ENCODE measurements at places on chromosomes 5 and 9. TPM values are rescaled to one million over a fixed set of nuclear protein-coding genes. Genes with fewer than 3 reads are reported as not detected.

The FOXI1 gene
- not detected for polyA plus RNA-seq

The GRK6 gene
- 75.9 TPM for polyA plus RNA-seq

The PCDHGA5 gene
- polyA plus RNA-seq = 0.22 TPM

The RASGRF2 gene
- 1.6 TPM for polyA plus RNA-seq

The DOK3 gene
- polyA plus RNA-seq = 69.9 TPM

The DNAJC18 gene
- polyA plus RNA-seq = 4.5 TPM

The NR5A1 gene
- 46.5 TPM for polyA plus RNA-seq

DNA sequence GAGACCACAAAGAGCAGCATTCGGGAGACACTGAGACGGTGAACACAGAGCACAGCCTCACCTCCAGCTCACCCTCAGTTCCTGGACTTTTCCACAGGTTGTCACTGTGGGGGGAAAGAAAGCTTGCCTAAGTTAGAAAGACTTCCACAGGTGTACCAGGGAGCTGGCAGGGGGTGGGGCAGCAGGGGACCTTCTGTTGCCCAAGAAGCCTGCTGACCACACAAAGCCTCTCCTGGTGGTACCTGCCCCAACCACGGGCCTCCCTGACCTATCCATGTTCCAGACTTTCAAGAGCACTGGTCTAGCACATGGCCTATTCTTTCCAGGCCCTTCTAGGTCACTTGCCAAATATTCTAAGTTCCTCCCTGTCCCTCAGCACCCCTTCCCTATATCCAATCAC is 550.8 kb downstream of the BNC2 start:
- no peak for DNase-seq

DNA sequence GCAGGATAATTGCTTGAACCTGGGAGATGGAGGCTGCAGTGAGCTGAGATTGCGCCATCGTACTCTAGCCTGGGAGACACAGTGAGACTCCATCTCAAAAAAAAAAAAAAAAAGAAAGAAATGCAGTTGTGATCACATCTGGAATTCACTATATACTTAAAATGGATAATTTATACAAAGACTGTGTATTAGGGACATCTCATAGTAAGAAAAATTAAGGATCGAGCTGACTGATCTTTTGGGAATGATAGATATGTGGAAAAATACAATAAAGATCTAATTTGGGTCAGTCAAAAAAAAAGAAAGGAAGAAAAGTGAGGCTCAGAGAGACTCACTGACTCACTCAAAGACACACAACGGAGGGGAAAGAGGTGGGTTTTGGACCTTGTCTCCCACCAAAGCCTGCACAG is 73.2 kb upstream of the STXBP1 start:
- DNase-seq = no peak

DNA sequence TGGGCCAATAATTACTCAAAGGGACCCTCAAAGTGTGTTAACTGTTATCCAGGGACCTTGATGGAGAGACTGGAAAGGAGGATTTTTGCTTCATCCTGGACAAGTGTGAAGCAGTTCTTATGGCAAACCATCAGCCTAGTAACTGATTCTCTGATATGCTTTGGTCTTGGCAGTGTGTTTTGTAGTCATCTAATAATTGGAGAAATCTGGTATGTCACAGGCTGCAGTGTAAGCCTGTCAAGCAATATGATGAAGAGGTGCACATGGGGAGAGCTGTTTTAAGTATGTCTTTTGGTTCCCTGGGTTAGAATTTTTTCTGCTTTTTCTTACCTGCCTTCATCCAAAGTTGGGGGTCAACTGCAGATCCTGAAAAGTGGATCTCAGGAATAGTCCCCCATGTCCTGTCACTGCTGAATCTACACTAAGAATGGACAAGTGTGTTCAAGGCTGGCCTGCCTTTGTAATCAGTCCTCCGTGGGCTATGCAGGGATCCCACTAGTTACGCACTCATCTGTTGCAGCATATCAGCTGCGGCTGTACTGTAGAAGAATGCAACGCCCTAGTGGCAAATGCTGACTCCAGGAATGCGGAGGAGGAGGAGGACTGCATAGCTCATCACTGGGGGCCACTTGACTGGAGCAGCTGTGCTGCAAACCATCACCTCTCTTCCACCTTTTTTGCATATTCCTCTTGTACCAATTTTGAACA is 1.9 kb downstream of the SPTAN1 start:
- no peak for DNase-seq

- no peak for DNase-seq
These were observed 102.1 kb downstream of the COL23A1 start for GRCh38 chr5:178487911-178488600.

DNA sequence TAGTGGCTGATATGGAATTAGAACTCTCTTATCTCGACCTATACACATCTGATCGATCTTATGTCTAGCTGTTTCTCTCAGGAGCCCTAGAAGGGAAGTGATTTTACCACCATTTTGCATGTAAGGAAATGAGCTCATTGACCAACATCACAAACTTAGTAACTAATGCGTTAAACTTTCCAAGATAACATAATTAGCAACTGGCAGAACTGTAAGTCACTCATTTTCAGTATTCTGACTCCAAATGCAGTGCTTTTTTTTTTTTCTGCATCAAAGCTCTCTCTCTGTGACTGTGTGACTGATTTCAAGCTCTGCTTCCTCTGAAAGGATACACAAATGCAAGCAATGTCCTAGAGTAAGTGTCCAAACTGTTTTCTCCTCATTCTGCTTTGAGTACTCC is 68.1 kb upstream of the FBXL7 start:
- DNase-seq = no peak

- DNase-seq = no peak
These were observed 42.7 kb upstream of the IRX4 start for GRCh38 chr5:1925111-1926070.

DNA sequence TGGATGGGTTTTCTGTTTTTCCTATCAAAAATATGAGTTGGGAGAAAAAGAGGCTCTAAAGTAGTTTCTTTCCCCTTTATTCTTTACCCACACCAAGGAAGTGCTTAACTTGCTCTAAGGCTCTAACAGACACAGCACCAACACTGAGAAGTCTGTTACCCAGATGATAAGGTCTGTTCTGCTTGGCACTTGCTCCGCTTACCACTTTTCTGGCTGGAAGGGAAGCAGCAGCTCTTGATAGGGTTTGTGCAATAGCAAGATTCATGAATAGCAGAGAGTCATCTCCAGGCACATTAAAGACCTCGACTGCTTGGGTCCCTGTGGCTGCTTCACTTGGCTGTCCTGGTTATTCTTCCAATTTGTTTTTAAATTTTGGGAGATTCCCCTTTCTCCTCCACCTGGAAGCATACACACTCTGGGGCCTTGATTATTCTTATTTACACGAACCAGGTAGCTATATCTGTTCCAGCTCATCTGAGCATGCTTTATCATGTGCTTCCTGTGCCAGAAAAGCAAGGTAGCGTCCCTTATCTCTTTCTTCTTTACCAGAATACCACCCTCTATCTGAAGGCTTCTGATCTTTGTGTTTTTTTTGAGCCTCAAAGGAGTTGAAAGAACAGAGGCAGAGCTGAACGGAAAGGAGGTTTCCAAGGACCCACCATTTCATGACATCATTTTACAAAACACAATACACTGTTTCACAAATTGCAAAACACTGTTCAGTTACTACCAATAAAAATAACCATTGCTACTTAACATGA is 24.8 kb downstream of the PPP3R2 start:
- no peak for DNase-seq

- no peak for DNase-seq
These were observed 77.8 kb downstream of the PLK2 start for GRCh38 chr5:58382131-58382534.

DNA sequence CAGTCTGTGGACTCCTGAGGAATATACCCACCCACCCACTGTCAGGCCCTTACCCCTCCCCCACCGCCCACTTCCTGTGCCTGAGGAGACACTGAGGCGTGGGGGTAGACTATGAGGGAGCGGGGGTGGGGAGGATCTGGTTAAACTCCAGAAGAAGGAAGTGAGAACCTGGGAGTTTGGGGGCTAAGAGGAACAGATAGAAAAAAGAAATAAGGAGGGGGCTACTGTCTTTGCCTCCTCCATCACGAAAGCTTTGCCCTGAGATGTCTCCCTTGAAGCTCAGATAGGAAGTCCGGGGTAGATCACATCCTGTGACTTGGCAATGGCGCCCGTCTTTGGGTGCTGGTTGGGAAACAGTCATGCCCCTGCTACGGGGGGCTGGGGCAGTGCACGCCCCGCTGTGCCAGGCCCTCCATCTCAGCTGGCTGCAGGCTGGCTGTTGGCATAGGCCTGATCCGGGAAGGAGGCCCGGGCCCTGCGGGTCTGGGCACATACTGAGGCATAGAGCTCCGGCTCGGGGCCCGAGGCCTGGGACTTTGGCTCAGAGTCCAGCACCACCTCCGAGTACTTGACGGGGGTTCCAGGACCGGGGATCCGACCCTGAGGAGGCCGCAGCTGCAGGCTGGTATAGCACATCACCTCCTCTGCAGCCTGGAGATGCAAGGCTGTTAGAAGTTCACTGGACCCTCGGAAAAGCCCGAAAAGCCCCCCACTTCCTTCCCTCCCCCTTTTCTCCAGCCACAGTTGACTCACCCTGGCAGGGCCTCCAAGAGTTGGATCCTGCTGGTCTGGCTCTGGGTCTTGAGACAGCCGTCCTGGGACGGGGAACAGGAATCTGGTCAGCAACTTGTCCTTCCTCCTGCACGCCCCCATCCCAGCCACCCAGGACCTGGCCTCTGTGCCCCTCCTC is 1.0 kb downstream of the SIT1 start:
- DNase-seq = peak; percentile 84

GRCh38 chr5:106894964-106895363 is 775.8 kb downstream of the EFNA5 start:
- no peak for DNase-seq

GRCh38 chr9:130142641-130143040 is 29.6 kb upstream of the NCS1 start:
- no peak for DNase-seq

GRCh38 chr5:29170599-29170998 is 2022.9 kb upstream of the CDH6 start:
- no peak for DNase-seq

DNA sequence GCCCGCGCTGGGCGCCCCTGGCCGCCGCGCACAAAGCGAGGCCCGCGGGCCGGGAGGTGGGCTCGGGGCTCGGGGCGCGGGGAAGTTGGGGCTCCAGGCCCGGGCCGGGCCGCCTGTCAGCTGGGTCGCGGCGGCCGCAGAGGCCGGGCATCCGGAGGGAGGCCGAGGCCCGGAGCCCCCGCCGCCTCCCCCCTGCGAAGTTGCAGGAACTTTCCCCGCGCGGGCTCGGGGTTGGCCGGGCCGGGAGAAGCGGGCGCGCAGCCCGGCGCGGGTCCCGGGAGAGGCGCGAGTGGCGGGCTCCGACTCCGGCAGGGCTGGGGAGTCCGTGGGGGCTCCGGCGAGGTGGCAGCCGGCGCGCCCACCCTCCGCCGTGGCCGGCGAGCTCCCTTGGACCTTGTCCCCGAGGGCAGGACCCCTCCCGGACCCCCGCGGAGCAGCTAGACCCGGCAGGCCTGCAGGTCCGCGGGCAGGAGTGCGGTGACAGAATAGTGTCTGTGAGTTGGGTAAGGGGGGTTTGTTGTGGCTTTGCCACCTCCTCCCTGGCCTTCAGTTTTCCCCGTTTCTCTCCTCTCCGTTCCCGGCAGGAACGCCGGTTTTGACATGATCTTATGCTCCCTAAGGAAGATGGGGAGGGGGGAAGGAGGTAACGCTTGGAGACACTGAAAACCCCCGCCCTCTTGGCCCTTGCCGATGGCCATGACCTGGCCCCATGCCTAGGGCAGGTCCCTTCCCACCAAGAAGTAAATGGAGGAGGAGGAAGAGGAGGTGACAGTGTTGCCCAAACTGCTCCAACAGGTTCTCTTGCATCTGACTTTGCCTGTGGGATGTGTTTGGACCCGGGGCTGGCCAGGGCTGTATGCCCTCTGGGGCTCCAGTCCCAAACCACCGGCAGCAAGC is 942 bp downstream of the PHF2 start:
- DNase-seq = peak; percentile 90

GRCh38 chr5:23368393-23368792 is 139.0 kb upstream of the PRDM9 start:
- DNase-seq = no peak

- DNase-seq = no peak
These were observed 29.7 kb downstream of the PDE4D start for GRCh38 chr5:59863777-59864176.

DNA sequence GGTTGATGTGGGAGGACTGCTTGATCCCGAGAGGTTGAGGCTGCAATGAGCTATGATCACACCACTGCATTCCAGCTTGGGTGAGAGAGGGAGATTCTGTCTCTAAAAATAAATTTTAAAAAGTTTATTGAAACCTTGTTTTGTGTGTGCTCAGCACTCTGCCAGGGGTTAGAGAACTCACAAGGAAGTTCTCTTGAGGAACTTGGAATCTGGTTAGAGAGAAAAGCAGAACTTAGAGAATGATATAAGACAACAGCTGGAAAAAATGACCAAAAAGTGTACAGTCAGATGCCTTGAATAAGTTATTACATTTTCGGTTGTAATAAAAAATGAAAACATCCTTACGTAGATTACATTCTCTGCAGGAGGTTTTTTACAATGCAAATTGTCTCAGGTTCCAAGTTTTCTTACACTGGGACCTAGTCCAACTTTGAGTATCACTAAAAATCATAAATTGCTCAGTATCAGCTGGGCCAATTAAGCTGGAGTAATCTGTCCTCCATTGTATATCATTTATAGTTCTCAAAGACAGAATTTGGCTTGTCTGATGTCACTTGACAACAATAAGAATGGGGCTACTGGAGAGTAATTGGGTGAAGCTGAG is 21.7 kb upstream of the TENT2 start:
- no peak for DNase-seq

- DNase-seq = no peak
These were observed 1.5 kb downstream of the COL27A1 start for GRCh38 chr9:114156657-114157421.

GRCh38 chr5:143471041-143471509 is 67.6 kb upstream of the NR3C1 start:
- DNase-seq = no peak

GRCh38 chr9:76608575-76609273 is 149.7 kb downstream of the GCNT1 start:
- DNase-seq = no peak

DNA sequence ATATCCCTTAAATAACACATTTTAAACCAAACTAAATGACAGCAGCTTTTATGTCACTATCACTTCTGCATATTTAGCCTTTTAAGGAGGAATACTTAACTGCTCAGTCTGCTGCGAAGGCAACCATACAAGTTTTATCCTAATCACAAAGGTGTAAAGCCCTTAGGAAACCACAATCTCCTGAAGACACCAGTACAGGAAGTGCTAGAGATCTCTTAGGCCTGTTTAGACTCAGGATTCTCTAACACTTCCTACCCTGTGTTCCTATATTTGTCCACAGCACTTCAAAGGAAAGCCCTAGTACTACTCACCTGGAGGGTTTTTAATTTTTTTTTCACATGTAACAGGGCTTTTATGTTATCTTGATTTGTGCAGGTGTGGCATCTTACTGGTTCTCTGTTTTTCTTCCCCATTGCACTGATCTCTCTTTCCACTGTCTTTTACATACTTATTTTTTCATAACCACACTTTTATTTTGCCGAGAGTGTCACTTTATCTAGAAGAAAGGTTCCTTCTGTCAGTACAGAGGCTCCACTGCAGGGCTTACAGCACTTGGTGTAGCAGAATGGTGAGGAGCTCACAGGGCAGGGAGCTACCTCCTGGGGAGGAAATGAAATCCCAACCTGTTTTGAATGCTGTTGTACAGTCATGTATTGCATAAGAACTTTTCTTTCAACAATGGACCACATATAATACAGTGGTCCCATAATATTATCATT is 1060.6 kb upstream of the ACO1 start:
- no peak for DNase-seq

- DNase-seq = no peak
These were observed 59.5 kb downstream of the LNPEP start for GRCh38 chr5:96995419-96995818.
